Activated T-helper 1 cell treated with anti-CD3 and anti-CD28 coated beads, Interleukin-2, amount 50 U/mL, for 16 hours (primary cell): ENCODE measurements at places on chromosomes 5 and 9.

DNA sequence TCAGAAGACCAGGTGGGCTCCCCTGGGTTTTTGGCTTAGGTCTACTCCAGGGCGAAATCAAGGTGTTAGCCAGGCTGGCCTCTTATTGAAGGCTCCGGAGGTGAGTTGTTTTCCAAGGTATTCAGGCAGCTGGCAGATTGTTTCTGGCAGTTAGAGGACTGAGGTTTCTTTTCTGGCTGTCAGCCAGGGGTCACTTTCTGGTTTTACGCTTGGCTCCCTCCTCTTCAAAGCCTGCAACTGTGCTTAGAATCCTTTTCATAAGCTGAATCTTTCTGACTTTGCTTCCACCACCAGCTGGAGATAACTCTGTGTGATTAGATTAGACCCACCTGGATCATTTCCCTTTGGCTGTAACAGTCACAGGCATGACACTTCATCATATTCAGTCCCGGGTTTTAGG is 24.6 kb downstream of the RFK start:
- no peak for DNase-seq

DNA sequence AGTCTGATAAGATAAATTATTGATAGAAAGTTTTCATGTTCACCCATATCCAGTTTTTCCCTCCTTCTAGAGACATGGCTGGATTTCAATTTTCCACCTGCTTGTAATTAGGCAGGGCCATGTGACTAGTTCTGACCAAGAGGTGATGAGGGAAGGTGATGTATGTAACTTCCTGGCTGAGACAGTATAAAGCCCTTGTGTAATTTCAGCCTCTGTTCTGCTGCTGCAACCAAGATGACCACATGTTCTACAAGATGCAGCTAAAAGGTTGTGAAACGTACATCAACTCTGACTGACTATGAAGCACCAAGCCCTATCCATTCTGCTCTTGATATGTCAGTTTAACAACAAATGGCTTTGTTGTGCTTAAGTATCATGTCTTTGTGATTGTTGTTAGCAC is 376.5 kb upstream of the DAB2 start:
- no peak for DNase-seq

GRCh38 chr9:78131969-78132700 is 100.5 kb upstream of the GNAQ start:
- no peak for DNase-seq

- DNase-seq = no peak
These were observed 29.3 kb upstream of the UHRF2 start for GRCh38 chr9:6383551-6384225.

DNA sequence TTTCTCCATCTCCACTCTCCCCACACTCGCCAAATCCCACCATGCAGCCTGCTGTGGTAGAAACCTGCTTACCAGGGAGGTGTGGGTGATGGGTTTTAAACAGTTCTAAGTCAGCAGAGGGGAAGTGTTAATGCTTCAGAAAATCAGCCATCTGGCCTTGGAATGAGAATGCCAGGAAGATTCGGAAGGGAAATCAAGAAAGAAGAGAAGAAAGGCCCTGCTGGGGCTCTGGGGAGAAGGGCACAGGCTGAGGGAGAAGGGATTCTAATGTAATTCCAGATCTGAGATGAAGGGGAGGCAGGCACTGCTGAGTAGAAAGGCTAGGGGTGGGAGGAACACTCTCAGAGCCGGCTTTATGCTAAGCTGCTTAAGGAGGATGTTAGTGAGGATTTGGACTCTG is 434.7 kb upstream of the DMAC1 start:
- DNase-seq = no peak

DNA sequence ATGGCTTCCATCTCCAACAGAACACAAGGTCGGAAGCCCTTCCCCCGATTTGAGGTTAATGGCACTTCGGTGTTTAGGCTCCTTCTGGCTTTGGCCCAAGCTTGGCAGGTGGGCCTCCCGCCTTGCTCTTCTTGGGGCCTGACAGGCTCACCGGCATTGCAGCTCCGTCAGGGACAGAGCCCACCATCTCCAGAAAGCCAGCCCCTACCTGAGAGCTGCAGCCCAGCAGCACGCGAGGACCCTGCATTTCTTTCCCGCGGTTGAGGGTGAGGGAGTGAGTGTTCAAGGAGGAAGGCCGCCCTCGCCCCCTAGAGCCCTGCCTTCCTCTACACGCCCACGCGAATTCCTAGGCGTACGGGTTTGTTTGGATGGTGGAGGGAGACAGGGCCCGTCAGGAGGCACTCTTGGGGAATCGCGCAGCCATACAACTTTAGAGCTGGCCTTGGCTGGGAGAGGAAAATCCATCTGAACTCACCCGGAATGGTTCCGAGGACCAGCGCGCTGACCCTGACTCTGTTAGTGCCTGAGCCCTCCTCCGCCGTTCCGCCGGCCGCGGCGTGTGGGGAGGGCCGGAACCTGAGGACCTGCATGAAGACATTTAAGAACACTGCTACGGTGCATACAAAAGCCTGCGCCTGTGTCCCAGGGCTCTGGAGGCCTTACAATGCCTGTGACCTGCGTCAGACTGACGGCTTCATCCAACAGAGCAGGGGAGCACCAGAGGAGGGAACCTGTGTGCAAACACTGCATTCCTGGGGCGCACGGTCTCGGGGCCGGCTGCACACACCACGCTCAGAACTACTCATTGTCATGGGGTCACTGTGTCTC is 73.8 kb downstream of the MRPL36 start:
- DNase-seq = no peak

GRCh38 chr9:8429768-8430167 is 630.2 kb upstream of the DMAC1 start:
- no peak for DNase-seq

DNA sequence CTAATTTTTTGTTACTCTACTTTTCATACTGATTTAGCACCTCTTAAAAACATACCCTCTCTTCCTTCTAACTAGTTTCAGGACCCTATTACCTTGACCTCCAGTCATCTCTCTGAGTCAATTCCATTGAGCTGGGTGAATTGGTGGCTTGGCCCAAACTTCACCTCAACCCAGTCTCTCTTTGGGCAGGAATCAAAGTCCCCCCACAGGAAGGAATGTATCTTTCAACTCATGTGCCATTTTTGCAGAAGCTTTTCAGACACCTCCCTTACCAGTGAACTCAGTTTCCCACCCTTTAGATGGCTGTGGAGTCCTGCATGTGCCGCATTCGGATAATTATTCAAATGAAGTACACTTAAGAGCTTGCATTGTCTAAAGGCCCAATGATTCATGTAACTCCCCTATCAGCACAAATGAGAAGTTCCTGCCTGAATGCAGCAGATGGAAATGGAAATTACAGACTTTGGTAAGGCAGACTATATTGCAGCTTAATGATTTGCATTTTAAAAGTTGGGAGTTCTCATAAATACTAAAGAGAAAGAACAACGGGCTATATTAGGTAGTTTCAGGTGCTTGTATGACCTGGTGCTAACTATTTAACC is 693.5 kb downstream of the PTPRD start:
- no peak for DNase-seq

GRCh38 chr9:98302938-98303632 is 47.6 kb upstream of the TBC1D2 start:
- DNase-seq = no peak

GRCh38 chr5:122532035-122532434 is 220.0 kb downstream of the SNCAIP start:
- DNase-seq = no peak

DNA sequence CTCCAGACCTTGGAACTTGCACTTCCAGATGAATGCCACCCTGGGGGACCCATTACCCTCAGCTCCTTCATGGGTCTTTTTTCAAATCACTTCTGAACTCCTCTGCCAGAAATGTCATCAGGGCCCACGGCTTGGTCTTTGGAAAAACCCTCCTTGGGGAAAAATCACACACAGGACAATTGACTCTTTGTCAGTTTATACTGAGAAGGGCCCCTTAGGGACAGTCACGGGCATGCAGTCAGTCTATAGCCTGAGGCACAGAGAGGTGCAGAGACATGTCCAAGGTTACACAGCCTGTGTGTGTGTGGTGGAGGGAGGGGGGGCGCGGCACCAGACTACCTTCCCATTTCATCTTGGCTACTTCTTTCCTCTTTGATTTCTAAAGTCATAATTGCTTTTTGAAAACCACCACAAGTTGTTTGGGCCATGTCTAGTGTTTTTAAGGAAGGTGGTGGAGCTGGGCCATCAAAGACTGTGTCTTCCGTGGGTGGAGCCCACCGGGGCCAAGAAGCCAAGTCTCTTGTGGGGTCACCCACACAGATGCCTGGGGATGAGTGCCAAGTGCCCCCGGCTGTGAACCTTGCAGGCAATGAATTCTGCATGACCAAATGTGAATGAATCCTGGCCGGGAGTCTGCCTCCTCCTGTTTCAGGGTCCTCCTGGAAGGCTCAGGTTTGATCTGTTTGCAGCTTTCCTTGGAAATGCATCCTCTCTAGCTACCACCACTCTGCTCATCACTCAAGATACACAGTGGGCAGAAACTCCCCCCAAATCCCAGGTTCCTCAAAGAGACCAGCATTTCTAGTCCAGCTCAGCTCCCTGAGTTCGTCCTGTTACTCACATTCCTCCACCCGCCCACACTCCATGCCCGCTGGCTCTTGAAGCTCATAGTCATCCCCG is 200.1 kb upstream of the TBC1D2 start:
- DNase-seq = no peak

GRCh38 chr5:108620516-108620915 is 127.2 kb upstream of the FER start:
- DNase-seq = no peak

- DNase-seq = no peak
These were observed 52.0 kb upstream of the NTRK2 start for GRCh38 chr9:84617411-84618029.

DNA sequence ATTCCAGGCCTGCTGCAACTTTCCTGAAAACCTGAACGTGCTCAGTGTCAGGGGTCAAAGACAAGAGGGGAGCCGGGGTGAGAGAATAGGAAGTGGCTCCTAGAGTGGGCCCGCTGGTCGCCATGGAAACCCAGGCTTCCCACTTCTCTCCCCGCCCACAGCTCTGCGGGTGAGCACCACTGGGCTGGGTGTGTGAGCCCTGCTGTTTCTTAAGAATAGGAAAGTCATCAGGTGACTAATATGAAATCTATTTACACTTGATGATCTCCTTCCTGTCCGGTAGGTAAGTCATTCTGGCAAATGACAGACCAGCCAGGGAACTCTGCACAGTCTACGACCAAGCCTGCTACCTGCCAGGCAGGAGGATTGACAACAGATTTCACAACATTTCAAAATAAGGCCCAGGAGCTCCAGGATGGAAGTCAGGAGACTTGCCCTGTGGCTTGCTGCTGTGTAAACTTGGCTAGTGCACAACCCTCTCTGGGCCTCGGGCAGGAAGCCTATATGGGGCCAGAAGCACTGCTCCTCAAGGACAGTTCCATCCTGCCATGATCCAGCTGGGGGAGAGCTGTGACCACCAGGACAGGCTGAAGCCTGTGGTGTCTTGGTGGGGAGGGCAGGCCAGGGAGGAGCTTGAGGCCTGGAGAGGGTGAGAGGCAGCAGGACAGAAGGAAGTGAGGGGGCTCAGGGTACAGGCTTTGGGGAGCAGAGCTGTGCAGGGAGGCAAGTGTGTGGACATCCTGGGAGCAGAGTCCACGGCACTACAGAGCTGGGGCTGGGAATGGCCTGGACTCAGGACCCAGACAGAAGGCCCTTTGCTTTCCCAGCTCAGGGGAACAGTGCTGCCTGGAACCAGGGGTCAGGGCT is 60.6 kb downstream of the SHB start:
- DNase-seq = no peak

DNA sequence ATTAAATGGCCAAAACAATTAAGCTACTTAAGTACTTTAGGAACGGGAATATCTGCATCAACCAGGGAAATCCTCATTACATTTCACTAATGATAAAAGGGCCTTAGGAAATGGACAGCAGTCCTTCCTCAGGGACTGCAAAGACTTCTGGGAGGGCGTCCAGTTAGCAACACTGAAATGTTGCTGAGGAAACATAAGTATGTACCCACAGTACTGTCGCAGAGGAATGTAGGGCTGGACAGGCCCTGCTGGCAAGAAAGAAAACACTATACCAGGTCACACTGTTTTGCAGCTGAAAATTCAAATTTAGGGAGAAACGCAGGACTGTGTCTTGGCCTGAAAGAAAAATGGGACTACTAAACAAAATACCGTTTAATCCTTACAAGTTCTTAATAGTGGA is 1.3 kb downstream of the C5orf15 start:
- no peak for DNase-seq

GRCh38 chr5:56106837-56107236 is 112.1 kb upstream of the IL6ST start:
- no peak for DNase-seq

DNA sequence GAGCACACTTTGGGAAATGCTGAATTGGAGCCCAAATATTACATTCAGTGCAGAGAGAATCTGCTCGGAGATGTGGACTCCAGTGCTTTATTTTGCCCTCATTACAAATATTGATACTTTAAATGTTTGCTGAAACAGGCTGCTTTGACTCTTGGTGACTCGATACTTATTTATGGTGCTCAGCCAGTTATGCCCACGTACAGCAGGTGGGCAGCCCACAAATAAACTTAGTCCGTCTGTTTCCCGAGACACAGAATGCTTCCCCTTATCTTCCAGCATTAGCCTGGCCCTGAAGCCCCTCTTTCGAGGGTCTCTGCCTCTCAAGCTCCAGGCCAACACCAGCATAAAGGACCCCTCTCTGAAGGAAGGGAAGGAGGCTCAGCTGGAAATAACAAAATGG is 158.7 kb downstream of the SMARCA2 start:
- DNase-seq = no peak

GRCh38 chr5:122219436-122220166 is 90.3 kb downstream of the ZNF474 start:
- no peak for DNase-seq

GRCh38 chr5:137145721-137146120 is 353.4 kb downstream of the SPOCK1 start:
- DNase-seq = no peak

- DNase-seq = peak; percentile 48
These were observed 6.1 kb upstream of the TNIP1 start for GRCh38 chr5:151086905-151087360.

DNA sequence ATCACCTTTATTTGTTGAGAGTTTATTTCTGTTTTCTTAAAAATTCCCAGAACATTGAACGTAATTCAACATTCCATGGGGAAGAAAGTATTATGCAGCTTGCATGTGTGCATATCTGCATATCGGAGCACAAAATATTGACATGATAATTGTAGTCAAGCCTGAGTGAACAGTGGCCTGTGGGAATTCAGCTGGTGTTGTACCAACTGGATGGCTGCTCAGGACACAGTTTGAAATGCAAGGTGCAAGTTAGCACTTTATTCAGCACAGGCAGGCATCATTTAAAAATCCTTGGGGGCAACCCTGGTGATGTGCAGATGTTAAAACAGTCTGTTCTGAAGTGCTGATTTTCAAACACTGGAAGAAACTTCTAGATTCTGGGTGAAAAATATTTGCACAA is 82.4 kb downstream of the CNTLN start:
- no peak for DNase-seq

DNA sequence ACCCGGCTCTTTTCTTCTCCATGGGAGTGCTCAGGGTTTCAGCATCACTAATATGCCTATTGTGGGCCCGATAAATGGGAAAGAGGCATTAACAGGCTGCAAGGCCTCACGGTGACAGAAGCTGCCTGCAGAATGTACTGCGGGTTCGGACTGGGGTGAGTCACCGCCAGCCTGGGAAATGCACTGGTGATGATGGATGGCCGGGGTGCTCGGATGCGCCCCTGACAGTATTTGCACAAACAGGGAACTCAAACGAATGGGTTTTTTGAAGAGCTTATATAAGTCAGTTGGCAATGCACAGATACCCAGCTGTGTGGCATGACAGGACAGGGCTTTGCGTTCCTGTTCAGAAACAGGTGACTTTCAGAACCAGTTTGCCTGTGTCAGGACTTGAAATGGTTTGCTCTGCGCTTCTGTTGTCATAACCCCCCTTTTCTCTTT is 42.0 kb upstream of the PITX1 start:
- no peak for DNase-seq

GRCh38 chr9:110124439-110124838 is 83.5 kb downstream of the C9orf152 start:
- DNase-seq = no peak
